ENCODE measurements at places on chromosomes 1 and 21.

DNA sequence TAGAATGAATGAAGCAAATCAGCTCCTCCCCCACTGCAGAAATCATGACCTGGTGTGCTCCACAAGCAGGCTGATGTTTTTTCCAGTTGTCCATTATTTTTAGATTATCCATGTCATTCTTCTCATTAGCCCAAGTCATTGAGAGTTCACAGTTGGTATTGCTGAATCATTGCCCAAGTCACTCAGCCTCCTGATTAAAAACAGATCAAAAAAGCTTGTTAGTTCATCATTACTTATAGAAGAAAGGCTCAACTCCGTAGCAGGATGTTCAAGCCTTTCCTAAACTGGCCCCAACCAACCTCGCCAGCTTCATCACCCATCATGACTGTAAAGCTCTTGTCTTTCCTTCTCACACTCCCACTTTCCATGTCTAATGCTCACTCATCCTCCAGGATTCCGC is 161.3 kb upstream of the CTTNBP2NL start:
- no peak for DNase-seq

GRCh38 chr1:47751996-47752451 is 245.2 kb downstream of the TRABD2B start:
- no peak for DNase-seq

- DNase-seq: no peak
Observed at GRCh38 chr1:210618369-210618768, 289.7 kb downstream of the HHAT start.

GRCh38 chr1:181112071-181112929 is 23.8 kb downstream of the IER5 start:
- no peak for DNase-seq

DNA sequence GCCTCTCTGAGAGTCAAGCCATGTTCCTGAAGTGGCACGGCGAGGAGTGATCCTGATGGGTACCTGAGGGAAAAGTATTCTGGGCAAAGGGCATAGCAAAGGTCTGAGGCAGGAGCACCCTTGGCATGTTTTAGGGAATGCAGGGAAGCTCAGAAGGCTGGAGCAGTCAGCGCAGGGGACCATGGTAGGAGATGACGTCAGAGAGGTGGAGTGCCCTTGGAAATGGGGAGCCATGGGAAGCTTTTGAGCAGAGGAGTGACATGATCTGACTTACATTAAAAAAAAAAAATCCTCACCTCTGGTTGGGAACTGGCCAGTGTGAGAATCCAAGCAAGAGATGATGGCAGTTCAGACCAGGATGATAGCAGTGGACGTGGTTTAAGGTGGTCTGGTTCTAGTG is 37.2 kb downstream of the PDPN start:
- DNase-seq: no peak

DNA sequence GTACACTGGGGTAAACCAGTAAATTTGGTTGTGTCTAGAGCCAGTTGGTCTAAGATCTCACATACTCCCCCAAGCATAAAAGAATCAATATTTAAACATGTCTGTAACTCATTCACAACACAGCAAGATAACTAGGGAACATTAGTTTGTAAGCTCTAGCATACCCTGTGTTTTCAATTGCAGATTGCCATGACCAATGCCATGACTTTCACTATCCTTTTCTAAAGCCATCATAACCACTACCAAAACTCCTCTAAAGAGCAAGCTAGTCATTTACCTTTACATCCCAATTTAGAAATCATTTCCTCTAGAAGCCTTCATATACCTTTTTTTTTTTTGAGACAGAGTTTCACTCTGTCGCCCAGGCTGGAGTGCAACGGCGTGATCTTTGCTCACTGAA is 56.5 kb upstream of the PLA2G4A start:
- no peak for DNase-seq

GRCh38 chr1:219489636-219490035 is 123.3 kb downstream of the ZC3H11B start:
- DNase-seq: no peak

DNA sequence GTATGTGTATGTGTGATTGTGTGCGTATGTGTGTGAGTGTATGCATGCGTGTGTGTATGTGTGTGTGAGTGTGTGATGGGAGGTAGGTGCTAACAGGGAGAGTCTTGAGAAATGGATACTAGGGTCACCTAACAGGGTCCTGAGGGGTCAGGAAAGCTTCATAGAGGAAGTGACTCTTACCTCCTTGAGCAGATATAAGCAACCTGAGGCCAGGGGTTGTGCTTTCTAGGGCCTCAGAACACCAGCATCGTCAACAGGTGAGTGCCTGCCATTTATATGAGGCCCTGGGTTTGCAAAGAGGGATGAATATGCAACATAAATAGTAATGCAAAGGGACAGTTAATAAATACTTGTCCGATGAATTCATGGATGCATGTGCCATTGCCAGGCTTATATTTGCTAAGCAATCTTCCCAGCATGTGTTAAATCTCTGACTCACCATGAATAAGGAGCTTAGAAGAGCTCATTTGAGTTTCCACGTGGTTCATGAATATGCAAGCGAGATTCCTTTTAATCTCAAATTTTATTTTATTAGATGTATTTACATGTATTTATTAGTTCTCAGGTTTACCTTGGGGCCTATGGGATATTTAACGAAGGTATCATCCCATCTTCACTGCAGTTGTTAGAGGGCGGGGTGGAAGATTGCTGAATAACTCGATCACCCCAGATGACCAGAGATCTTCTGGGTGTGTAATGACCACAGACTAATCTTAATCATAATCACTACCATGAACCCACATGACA is 438.3 kb downstream of the CAMTA1 start:
- no peak for DNase-seq

DNA sequence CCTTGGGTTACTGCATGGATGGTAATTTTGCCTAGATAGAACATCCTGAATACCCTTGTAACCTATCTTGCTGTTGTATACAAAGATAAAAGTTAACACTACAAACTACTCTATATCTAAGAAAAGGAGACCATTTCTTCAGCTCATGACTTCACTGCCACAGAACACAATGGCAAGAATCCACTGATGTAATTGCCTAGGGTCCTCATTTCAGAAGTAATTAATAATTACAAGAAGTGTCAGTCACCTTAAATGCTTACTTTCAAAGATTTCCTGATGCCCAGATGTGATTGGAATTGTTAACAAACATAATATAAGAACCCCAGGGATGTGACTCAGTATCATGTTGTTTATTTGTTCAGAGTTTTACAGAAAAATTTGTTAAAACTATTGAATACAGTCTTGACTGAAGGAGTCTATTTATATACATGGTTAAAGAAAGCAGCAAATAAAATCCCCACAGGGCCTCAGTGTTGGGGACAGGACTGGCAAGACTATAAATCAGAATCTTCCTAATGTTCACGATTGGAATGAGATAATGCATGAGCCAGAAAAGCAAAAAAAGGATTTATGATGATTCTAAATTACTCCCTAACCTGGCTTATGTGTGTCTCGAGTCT is 83.9 kb downstream of the CRB1 start:
- DNase-seq: no peak

- peak; percentile 31 for DNase-seq
Observed at GRCh38 chr21:38159355-38159754, 97.4 kb upstream of the KCNJ15 start.

DNA sequence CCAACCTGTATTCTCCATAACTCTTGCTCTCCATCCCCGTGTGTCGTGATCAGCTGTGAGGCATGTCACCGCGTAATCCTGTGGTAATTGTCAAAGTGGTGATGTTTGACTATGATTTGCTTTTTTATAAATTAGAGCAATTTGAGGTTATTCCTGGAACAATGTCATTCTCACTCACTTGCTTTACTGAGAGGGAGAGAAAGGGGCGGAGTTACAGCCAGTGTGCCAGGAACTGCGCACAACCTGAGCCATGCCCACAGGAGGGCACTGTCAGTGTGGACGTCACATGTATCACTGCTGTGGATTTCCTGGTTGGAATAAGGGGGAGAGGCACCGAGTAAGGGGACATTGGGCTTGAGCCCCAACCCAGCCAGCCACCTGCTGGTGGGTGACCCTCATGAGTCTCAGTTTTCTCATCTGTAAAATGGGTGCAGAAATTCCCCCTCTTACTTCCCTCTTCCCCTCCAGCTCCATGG is 6.9 kb downstream of the ADGRB2 start:
- DNase-seq: no peak

DNA sequence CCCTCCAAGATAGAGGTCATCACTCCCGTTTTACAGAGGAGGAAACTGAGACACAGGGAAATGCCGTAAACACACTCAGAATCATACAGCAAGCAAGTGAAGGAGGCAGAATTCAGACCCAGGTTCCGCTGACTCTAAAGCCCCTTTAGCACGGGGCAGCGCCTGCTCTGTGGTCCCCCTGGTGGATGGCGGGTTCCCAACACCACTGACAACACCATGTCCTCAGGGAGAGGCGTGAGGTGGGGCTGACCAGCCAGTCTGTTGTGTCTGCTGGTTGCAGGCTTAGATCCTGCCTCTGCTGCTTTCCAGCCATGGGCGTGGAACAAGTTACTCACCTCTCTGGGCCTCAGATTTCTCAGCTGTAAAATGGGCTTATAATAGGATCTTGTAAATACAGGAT is 617.3 kb downstream of the MATN1 start:
- DNase-seq: no peak

GRCh38 chr1:230868736-230869385 is 540 bp upstream of the C1orf198 start:
- DNase-seq: no peak

- DNase-seq: no peak
Observed at GRCh38 chr1:233240829-233241682, 54.5 kb downstream of the PCNX2 start.

GRCh38 chr1:183291802-183292514 is 105.9 kb downstream of the LAMC2 start:
- DNase-seq: no peak

- DNase-seq: no peak
Observed at GRCh38 chr21:33033094-33033951, 7.6 kb downstream of the OLIG2 start.

GRCh38 chr1:156673387-156674121 is 3.7 kb downstream of the NES start:
- DNase-seq: no peak

DNA sequence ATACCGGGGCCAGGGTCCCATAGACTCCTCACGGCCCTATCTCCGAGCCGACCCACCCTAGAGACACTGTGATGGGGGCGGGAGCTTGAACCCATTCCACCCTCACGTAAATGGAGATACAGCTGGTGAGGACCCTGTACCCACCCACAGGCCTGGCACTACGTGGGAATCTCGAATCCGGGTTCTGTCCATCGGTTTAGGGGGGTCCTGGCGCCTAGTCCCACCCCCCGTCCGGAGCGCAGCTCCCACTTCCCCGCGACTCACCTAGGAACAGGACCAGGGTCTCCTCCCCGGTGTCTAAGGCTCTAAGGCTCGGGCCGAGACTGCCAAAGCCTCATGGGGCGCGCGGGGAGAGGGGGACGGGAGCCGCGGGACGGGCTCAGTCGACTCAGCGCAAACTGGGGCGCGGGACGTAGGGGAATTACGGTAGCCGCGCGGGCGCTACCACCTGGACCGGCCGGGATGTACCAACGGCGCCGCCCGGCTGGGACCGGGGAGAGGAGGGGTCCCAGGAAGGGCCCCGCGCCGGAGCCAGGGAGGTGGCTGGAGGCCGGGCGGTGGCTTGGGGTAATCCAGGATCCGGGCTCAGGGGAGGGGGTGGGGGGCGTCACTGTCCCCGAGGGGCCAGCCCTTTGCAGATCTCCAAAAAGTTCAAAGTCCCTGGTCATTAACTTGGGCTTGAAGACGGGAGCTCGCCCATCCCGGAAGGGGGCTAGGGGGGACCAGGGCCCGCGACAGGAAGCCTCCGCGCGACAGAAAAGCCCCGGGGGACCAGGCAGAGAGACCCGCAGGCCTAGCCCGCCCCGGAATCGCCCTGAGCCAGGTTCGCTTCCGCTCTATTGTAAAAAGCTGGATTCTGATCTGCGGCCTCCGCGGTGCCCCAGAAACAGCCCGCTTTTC is 1.0 kb downstream of the PLEKHG5 start:
- peak; percentile 56 for DNase-seq

- no peak for DNase-seq
Observed at GRCh38 chr1:116794804-116795481, 40.7 kb downstream of the CD2 start.

DNA sequence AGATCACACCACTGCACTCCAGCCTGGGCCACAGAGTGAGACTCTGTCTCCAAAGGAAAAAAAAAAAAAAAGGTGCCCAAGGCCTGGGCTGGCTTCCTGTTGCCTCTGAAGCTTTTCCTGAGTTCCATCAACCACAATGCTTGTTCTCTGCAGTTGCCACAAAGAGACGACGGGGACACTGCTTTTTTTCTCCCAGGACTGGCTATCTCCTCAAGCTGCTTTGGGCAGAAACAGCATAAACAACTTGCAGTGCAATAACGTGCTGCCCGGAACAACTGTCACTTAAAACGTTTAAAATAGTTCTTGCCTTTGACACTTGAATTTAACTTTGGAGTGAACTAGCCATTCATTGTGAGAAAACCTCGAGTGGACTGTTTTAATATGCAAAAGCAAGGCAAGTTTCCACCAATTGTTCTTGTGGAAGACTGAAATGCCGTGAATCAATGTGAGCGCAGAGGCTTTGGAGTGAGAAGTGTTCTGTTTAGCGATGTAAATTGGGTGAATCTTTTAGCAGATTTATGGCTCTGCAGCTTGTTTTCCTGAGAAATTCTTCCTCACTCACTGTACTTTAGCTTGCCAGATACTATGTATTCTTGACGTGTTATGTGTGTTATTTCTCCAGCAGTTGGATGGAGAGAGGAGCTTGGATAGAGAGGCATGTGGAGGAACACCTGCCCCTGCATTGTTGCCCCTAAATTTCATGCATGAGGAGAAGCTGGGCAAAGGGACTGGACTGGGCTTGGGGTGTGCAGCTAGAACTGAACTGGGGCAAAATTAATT is 188.1 kb upstream of the KIAA0040 start:
- no peak for DNase-seq

DNA sequence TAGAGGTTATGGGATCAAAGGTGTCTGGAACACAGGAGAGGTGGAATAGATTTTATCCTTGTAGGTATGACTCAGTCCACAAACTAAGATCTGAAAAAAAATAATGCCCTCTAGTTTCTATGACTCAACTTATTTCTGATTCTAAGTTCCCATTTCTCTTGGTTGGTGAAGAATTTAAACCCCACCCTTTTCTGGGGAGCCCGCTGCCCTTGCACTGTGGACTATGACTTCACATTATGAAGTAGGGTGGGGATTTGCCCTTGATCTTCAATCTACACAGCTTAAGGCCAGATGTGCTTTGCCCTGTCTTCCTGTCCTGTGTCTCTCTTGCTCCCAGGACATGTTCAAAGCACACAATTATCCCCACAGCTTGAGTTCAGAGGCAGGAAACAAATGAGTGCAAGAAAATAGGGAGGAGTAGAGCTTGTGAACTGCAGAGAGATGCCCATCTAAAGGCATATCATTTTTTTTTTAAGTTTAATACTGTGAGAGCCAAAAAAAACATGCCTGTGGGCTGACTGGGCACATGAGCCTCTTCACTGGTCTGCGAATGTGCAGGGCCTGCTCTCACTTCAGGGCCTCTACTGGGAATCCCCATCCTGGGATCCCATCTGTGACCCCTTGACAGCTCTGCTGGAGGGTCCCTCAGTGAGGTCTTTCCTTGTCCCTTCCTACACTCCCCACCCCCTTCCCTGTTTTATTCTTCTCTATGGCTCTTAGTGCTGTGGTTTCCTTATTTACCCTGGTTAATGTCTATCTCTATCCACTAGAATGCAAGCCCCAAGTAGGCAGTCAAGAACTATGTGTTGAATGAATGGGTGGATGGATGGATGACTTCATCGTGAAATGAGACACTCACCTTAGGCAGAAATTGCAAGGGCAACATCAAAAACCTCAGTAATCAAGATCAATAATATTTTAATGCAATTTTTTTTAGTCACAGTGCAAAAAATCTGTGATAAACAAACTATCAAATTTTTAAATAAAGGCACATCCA is 61.5 kb downstream of the CD58 start:
- no peak for DNase-seq

Measured in stimulated activated CD4-positive, alpha-beta T cell treated with anti-CD3 and anti-CD28 coated beads, TNF-alpha, amount 100 ng/mL, for 48 hours (primary cell).